A549 treated with DMSO at 1 μM for 4 hours (cell line): ENCODE measurements at places on chromosomes 16 and 17. TPM values are rescaled to one million over a fixed set of nuclear protein-coding genes. Genes with fewer than 3 reads are reported as not detected.

Gene LPO
- total RNA-seq, result not detected in 5 replicates

Gene CDK3
- 3.3 to 6.0 TPM (median 5.5 TPM) in 5 replicates for total RNA-seq

Gene PROCA1
- 1.0 to 1.7 TPM (median 1.1 TPM) in 5 replicates for total RNA-seq

Gene RNF157
- 5.7 to 8.7 TPM (median 6.8 TPM) in 5 replicates for total RNA-seq

Gene CACNG3
- not detected in 5 replicates for total RNA-seq

Gene UTP4
- 84.7 to 89.7 TPM (median 86.4 TPM) in 5 replicates for total RNA-seq

Gene OR4D1
- total RNA-seq, result 0.02 TPM in 1 of 5 replicates, not detected in the others

Gene SIAH1
- 13.4 to 15.5 TPM (median 14.8 TPM) in 5 replicates for total RNA-seq

Gene ROGDI
- 8.9 to 16.1 TPM (median 12.1 TPM) in 5 replicates for total RNA-seq

Gene NGFR
- 0.52 to 0.83 TPM (median 0.66 TPM) in 5 replicates for total RNA-seq

Gene MT1G
- not detected in 5 replicates for total RNA-seq

Gene NXN
- total RNA-seq, result 24.8 to 28.3 TPM (median 26.0 TPM) in 5 replicates

Gene PPP1R1B
- total RNA-seq, result 0.18 TPM in 1 of 5 replicates, not detected in the others

Gene RGS11
- total RNA-seq, result 3.5 to 4.7 TPM (median 4.4 TPM) in 5 replicates

Gene MMP28
- 4.6 to 7.2 TPM (median 6.0 TPM) in 5 replicates for total RNA-seq

Gene SRR
- total RNA-seq, result 6.1 to 10.3 TPM (median 7.6 TPM) in 5 replicates

Gene MT1F
- total RNA-seq, result 8.5 to 17.3 TPM (median 12.5 TPM) in 5 replicates

Gene KRT38
- not detected in 5 replicates for total RNA-seq

Gene ATPAF2
- 22.0 to 32.4 TPM (median 27.6 TPM) in 5 replicates for total RNA-seq

Gene CHST4
- total RNA-seq, result 0.06 to 0.15 TPM (median 0.08 TPM) in 3 of 5 replicates, not detected in the others

Gene KRT27
- total RNA-seq, result not detected in 5 replicates

Gene FOXN1
- total RNA-seq, result 0.02 to 0.05 TPM (median 0.03 TPM) in 3 of 5 replicates, not detected in the others

Gene CCDC40
- 5.2 to 7.8 TPM (median 6.5 TPM) in 5 replicates for total RNA-seq

Gene TNFRSF13B
- total RNA-seq, result not detected in 5 replicates
